NCI-H1694 (cell line): ENCODE measurements at places on chromosomes 1 and 21.
A peak's percentile ranks its signal among the peaks of the same experiment; 100 is the strongest.

DNA sequence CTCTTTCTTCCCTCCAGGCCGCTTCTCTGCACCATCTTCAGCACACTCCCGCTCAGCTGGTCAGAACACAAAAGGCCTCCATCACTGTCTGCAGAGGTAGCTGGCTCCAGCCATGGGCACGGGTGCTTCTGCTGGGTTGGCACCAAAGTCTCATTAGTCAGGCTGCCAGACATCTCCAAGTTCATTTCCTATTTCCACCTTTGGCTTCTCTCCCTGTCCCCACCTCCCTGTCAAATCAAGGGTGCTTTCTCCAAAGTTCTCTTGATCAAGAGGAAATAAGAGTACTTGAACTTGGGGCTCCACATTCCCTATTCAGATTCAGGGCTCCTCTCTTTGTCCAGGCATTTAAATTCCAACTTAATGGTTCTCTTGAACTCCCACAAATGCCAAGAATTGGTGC is 33.9 kb upstream of the GRIK3 start:
- DNase-seq = no peak

DNA sequence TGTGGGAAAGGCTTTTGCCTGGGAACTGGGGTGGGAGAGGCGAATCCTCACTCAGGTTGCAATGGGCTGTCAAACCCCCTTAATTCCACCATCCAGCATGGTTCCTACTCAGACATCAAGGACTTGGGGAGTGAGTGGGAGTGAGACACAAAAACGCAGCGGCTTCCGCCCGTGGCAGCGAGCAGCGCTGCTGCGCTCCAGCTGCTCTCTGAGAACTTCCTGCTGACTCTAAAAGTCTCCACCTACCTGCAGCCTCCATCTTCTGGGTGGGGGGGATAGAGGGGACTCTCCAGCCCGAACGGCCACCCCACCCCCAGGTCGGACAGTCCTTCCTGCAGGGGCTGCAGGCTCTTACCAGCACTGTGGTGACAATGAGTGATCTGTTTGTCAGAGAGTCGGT is 184.4 kb downstream of the GRIK3 start:
- DNase-seq = no peak

GRCh38 chr1:66503841-66504470 is 30.0 kb upstream of the SGIP1 start:
- peak; percentile 60 for DNase-seq

DNA sequence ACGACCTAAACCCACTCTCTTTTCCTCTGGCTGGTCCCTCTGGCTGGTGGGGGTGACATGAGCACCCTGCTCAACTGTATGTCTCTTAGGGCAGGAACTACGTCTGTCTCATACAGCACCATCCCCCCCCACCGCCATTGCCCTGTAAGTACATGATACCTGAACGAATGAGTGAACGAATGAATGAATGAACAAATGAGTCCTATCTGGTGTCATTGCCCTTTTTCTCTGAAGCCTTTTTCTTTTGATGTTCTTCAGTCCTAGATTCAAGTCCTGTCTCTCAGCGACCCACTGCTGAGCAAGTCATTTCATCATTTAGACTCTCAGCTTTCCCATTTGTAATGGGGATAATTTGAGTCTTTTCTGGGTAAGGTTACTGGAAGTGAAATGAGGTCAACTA is 10.8 kb downstream of the MATN1 start:
- no peak for DNase-seq
